ENCODE measurements at places on chromosomes 5 and 9.

DNA sequence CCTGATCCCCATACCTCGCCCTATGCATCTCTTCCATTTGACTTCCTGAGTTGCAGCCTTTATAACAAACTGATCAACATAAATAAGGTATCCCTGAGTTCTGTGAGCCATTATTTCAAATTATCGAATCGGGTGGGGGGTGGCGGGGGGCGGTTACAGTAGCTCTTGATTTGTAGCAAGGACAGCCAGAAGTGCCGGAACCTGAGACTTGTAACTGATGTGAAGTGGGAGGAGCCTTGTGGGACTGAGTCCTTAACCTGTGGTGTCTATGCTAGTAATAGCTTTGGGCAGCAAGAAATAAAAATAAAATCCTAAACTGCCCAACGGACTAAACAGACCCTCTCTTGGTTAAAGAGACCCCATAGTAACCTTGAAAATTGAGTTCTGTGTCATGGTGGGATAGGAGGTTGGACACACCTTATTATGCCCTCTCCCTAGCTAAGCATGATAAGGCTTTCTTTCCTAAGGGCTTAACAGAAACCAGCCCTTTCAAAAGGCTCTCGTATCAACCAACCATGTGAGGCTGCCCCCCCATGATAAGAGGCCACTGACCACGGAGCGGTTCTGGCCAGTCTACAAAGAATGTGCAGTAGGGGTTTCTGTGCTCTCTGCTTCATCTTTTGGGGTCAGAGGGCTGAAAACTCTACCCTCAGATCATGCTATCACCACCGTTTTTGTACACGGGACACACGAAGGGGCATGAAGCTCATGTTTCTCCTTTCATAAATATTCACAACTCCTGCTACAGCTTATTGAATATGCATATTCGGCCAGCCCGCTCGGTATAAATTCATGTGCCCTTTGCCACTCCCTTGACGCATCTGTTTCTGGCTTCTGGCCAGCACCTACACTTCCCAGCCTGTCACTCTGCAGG lies 39.5 kb upstream of the IQGAP2 start:
- no peak for DNase-seq

- no peak for DNase-seq
These were observed 353.5 kb upstream of the CDH6 start for GRCh38 chr5:30839956-30840355.

GRCh38 chr9:93668261-93668871 lies 92.0 kb downstream of the PHF2 start:
- DNase-seq: no peak

- DNase-seq: no peak
These were observed 83.1 kb upstream of the RASA1 start for GRCh38 chr5:87184605-87185004.

DNA sequence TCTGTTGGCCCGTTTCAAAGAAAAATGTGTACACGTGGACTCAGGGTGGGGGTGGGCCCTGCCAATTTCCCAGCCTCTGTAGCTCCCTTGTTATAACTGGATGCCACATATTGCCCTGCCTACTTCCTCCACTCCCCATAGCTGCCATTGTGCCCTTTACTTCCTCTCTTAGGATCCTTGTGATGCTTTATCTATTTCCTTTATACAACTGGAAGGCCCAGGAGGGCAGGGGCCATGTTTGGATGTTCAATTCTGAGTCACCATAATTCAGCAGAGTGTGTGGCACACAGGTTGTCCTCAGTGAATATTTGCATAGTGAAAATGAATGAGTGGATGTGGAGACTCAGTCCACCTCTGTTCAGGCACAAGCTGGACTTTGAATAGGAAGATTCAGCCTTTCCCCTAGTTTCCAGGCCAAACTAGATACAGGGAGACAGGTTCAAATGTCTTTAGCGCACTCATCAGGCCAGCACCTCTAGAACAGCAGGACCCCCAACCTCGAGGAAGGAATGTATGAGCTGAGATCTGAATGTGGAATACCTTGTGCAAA lies 10.6 kb upstream of the FEM1C start:
- DNase-seq: no peak

GRCh38 chr9:134965851-134966250 lies 48.1 kb upstream of the FCN1 start:
- DNase-seq: no peak

- DNase-seq: no peak
These were observed 105.2 kb downstream of the CDH10 start for GRCh38 chr5:24539613-24540012.

DNA sequence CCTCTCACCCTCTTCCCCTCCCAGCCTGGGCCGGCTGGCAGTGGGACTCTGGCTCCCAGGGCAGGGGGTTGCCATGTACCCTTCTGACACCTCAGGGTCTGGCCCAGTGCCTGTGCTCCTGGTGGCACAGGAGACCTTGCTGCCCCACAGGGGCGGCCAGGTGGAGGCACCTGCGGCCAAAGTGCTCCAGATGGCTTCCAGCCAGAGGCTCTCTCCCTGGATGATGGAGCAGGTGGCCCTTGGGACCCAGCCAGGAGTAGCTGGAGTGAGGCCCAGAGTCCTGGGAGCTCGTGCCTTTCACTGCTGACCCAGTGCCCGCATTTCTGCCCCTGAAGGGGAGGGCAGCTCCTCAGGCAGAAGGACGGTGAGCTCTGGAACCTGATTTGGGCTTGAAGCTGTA lies 87.3 kb downstream of the NTNG2 start:
- DNase-seq: no peak

GRCh38 chr5:17732351-17732923 lies 98.2 kb downstream of the TAF11L14 start:
- DNase-seq: no peak

DNA sequence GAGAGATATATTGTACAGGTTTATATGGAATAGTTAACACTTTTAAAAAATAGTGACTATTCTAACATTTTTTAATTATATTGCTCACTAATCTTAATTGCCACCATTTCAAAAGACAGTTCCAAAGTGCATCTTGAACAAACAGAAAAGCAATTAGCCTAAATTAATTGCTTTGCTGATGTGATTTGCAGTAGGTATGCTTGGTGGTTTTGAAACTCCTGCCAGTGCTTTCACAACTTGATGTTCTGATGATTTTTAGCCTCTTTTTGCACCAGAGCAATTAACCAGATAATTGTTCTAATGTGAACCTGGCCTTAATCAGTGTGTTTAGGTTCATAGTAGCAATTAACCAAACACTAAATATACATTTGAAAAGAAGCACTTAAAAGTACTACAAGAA lies 207.6 kb downstream of the FBXL17 start:
- DNase-seq: no peak

GRCh38 chr9:130128733-130129431 lies 43.3 kb upstream of the NCS1 start:
- DNase-seq: peak; percentile 53

- DNase-seq: no peak
These were observed 45.7 kb upstream of the PPARGC1B start for GRCh38 chr5:149684371-149684770.

DNA sequence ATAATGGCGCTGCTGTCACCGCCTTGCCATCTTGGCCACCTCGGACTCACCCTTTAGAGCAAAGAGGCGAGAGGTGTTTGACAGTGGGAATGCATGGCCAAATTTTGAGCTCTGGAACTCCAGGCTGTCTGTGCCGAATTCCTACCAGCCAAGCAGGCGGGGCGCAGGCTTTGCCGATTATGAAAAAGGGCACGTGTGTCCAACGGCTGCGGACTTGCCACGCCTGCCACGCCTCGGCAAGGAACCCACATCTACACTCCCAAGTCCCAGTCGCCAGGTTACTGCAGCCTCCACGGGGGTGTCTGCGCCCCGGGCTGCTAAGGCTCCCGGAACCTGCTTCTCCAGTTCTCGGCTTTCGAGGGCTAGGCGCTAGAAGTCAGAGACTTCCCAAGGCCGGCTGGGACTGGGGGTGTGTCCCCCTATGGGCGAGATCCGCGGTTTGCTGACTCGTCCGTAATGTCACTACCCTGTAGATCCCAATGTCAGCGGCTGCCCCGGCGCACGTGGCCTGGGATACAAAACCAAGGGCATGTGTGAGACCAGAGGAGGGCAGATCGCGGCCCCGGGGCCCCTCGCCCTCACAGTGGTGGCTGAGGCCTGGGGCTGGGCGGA lies 2.8 kb downstream of the NPR3 start:
- DNase-seq: no peak

- DNase-seq: no peak
These were observed 26.2 kb upstream of the WDR41 start for GRCh38 chr5:77518304-77518703.

All from activated CD8-positive, alpha-beta memory T cell treated with anti-CD3 and anti-CD28 coated beads for 1 hour (primary cell).